ENCODE measurements at places on chromosomes 2 and 18.

- no peak for DNase-seq
Observed at GRCh38 chr2:64023485-64024258, 4.4 kb upstream of the VPS54 start.

- no peak for DNase-seq
Observed at GRCh38 chr18:52408800-52409302, 68.9 kb downstream of the DCC start.

GRCh38 chr2:36369716-36370115, 14.1 kb downstream of the CRIM1 start:
- no peak for DNase-seq

- no peak for DNase-seq
Observed at GRCh38 chr18:49031511-49032188, 80.9 kb upstream of the SMAD7 start.

DNA sequence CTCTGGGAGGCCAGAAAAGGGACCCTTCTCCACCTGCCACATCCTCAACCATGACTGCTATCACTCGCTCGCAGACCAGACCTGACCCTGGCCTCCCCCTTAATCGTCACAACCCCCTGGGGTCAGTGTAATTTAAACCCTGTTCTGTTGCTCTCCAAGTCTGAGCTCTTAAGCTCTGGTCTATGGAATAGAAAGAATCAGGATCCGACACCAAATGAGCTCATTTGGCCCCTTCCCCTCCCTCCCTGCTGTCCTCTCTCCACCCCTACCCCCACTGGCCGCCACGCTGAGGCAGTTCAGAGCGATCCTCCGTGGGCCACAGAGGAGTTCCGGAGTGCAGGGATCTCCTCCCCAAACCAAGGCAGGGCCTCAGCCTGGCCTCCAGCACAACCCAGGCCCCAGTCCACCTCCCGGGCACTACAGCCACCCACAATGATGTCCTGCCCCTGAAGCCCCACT, 5.3 kb downstream of the DNMT3A start:
- DNase-seq = no peak

GRCh38 chr2:217662984-217663602, 339.7 kb downstream of the TNS1 start:
- DNase-seq = no peak

DNA sequence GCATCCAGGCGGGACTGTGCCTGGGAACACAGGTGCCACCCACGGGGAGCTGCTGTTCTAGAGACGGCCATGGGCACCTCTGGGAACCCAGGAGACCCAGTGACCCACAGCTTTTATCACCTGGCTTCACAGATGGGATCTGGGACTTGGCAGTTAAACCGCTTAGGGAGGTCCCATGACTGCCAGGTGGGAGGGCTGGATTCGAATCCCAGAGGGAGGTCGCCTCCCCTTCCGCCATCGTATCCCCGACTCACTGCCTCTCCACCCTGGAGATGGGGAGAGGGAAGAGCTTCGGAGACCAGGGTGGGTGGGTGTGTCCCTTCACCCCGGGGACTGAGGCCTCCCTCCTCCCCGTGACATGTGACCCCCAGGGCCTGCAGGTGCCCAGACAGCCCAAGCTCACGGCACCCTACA, 169.4 kb downstream of the RTP5 start:
- no peak for DNase-seq

DNA sequence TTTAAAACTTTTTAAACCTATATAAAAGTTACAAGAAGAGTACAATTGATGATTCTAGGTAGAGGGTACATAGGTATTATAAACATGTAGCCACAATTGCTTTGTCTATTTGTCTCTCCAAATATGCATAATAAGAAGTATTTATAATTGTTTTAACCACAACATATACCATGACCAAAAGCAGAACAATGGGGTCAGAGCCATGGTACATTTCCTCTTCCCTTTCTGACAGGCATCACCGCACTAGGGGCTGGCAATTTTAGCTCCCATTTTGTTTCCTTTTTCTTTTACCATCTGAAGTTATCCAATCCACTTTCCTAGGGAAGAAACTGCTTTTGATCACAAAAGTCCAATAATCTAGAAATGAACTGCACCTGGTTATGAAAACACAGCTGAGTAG, 49.3 kb downstream of the TMX3 start:
- no peak for DNase-seq

DNA sequence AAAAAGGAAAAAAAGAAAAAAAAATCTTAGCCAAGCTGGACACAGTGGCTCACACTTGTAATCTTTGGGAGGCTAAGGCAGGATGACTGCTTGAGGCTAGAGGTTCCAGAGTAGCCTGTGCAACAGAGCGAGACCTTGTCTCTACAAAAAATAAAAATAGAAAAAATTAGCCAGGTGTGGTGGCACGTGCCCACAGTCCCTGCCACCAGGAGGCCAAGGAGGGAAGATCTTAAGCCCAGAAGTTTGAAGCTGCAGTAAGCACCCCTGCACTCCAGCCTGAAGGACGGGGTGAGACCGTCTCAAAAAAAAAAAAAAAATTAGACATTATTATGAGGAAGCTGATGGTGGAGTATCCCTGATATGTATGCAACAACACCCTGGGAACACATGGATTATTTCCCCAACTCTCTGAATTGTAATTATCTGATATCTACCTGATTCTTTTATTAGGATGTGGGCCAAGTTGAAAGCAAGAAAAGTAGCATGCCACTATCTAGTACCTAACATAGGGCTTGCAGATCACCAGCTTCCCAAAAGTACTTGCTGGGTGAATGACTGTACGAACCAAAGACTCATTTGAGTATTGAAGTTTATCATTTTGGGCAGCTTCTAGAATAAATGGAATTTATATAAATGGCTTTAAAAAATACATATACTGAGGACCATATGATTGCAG, 140.9 kb downstream of the TCF4 start:
- DNase-seq = no peak

DNA sequence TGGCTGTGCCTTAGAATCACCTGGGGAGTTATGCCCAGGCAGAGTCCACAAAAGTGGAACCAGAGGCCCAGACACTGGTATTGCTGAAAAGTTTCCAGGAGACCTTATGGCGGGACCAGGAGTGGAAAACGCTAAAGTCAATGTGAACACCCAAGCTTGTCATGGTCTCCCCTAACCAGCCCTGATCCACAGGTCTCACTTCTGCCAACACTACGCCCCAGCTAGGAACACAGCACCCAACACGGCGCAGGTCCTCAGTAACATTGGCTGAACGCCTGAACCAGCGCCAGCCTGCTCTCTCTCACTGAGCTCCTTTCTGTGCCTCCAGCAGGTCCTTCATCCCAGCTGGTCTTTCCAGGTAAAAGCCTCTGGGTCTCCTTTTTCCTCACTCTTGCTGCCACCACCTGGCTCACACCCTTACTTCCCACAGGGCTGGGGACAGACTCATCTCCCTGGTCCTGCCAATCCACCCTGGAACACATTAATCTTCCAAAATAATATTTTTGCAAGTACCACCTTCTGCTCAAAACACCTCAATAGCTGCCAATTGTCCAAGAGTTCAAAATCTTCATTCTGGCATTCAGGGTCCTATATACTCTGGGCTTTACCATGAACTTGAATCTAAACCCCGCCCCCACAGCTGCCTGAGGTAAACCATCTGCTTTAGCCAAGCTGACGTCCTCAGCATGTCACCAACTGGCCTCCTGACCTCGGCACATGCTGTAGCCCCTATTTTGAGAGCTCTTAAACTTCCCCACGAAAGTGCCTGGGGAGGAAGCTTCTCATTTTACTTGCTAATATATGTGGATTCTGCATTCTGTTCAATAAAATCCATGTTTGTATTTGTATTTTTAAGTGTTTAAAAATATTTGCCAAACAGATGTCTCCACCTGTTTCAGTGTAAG, 34.6 kb downstream of the ADCY3 start:
- DNase-seq = no peak

DNA sequence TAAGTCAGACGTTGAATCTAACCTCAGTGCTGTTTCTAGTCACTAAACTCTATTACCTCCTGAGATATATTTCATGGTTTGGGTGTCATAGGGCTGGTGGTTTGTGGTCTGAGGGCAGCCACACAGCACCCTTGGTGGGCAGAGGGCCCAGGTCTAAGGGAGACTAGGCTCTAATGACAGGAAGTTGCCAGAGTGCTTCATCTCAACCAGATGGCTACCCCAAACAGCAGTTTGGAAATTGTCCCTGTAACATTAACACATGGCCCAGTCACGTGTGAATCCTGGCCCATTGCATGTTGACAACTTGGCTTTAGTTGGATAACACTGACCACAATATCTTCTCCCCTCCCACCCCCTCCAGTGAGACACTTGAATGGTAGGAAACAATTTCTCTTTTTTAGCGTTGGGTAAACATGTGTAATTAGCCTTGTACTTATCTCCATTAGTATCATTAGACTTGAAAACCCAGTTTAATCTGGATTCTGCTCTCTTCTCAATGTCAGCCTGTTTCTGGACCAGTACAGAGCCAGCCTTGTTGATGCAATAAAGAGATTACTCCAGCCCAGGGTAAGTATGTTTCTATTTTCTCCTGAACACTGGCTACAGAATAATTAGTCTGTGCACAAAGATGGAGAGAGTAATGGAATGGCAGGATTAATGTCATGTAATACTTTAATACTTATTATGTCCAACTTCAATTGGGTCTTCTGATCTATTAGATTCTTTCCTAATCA, 187.8 kb upstream of the SIX3 start:
- peak; percentile 25 for DNase-seq

DNA sequence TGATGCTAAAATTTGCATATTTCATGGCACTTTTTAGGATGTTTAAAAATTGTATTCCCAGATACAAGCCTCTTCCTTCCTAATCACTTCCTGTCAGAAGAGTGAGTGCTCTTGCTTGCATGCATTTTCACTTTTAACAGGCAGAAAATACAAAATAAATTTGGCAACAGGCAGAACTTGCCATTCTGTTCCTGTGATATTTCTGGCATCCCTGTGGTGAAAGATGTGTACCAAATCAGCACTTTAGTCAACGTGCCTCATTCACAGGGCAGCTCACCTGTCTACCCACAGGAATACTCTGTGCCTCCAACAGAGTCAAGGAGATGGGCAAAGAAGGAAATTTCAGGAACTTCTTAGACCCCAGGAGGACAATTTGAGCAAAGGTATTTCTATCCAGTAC, 360.9 kb downstream of the AKAIN1 start:
- no peak for DNase-seq

DNA sequence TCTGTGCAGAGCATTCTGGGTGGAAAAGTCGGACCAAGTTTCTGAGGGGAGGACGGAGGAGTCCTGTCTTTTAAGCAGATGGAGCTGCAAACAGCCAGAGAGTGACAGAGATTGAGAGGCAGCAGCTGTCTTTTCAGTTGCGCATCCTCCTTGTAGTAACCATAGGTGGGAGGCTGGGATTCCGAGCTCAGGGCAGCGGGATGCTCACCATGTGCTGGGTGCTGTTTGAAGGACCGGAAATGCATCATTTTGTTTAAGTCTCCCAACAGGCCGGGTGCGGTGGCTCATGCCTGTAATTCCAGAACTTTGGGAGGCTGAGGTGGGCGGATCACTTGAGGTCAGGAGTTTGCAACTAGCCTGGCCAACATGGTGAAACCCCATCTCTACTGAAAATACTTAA, 93.4 kb downstream of the AGAP1 start:
- no peak for DNase-seq

DNA sequence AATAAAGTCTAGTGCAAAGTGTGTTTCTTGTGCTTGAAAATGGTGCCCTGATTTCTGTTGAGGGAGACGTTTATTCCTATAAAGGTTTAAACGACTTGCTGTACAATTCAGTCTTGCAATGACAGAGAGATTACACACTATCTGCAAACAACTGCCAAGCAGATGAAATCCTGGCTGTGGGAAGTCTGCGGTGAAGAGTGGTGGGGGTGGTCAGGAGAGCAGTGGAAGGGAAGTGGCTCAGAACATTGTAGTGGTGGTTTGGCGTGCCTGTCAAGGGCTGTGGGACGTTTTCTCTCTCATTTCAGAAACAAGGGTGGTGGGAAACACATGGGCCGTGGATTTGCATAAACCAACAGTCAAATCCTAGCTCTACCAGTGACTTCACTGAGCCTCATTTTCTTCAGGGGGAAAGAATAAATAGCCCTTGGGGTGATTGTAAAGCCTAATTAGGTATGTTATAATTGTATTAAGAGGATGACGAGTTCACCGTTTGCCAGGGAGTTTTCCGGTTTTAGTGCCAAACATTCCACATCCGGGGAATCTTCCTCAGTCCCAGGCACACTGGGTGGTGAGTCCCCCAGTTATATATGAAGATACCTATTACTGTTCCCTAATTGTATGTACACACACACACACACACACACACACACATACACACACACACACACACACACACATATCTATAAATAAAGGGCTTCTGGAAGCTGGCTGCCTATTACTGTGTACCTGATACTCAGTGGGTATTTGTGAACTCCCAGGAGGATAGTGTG, 115.0 kb downstream of the SPTBN1 start:
- DNase-seq = peak; percentile 71

- DNase-seq = no peak
Observed at GRCh38 chr2:70069049-70069448, 18.2 kb upstream of the PCBP1 start.

DNA sequence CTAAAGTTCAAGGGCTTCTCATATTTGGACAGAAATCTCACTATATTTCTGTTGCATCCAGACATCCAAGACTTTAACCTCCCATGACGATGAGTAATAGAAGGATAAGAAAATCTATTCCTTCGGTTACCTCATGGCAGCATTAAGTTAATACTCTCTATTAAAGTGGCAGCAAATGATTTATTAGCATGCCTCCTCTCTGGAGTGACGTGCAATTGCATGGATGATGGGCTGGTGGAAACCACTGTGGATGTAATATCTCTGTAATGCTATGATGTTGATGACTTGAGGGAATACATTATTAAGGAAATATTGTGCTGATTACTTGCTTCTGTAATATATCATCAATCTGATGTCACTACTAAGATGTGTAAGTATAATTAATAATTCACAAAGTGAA, 336.8 kb downstream of the DSEL start:
- DNase-seq = no peak

- DNase-seq = no peak
Observed at GRCh38 chr2:99354070-99354469, 16.9 kb downstream of the EIF5B start.

GRCh38 chr2:186554850-186555671, 34.8 kb upstream of the ITGAV start:
- no peak for DNase-seq

GRCh38 chr2:90077948-90078347, 1386.5 kb downstream of the RPIA start:
- no peak for DNase-seq

GRCh38 chr2:99380376-99381010, 43.3 kb downstream of the EIF5B start:
- DNase-seq = no peak

GRCh38 chr2:62968168-62968567, 82.5 kb upstream of the OTX1 start:
- DNase-seq = no peak

GRCh38 chr2:74685408-74685807, 31.4 kb downstream of the SEMA4F start:
- DNase-seq = no peak

GRCh38 chr2:41909584-41909983, 138.2 kb upstream of the PKDCC start:
- DNase-seq = no peak

Data from GM04504 (cell line).